BJ (cell line): ENCODE measurements at places on chromosomes 5 and 9. TPM values are rescaled to one million over a fixed set of nuclear protein-coding genes. Genes with fewer than 3 reads are reported as not detected.
A peak's percentile ranks its signal among the peaks of the same experiment; 100 is the strongest.

DNA sequence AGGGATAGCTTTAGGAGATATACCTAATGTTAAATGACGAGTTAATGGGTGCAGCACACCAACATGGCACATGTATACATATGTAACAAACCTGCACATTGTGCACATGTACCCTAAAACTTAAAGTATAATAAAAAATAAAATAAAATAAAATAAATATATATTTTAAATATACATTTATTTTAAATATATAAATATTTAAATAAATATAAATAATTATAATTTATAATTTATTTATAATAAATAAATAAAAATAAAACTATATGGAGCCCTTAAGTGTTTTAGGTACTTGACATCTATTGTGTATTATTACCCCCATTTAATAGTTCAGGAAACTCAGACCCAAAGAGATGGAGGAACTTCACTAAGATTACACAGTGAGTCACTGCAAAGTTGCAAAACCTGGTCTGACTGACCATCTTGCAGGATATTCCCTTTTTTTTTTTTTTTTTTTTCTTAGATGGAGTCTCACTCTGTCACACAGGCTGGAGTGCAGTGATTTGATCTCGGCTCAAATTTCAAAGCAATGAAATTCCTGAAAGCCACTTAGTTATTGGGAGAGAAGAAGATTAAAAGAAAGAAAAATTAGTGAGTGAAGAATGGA, 5.8 kb upstream of the C5orf52 start:
- DNase-seq, result peak; percentile 38

The AK8 gene
- 0.29 and 0.53 TPM in 2 replicates for polyA plus RNA-seq

DNA sequence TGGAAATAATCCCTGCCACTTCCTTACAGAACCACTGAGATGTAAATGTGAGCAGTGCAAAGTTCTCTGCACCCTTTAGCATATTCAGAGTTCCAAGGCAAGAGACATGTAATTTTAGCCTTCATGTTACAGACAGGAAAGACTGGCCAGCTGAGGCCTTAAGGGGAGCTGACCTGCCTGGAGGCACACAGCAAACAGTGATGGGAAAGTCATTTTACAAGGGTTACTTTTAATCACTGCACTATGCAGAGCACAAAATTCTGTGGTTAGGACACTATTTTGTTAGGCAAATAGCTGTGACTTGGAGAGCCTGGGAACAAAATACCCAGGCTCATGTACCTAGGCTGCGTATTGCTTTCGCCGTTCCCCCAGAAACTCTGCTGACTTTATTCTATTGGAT, 30.2 kb upstream of the TNIP1 start:
- no peak for DNase-seq

GRCh38 chr9:103942651-103943050, 151.5 kb upstream of the SMC2 start:
- DNase-seq, result no peak

The PAPPA gene
- polyA plus RNA-seq, result 34.7 and 39.9 TPM in 2 replicates

The PFN3 gene
- polyA plus RNA-seq, result not detected in 2 replicates

DNA sequence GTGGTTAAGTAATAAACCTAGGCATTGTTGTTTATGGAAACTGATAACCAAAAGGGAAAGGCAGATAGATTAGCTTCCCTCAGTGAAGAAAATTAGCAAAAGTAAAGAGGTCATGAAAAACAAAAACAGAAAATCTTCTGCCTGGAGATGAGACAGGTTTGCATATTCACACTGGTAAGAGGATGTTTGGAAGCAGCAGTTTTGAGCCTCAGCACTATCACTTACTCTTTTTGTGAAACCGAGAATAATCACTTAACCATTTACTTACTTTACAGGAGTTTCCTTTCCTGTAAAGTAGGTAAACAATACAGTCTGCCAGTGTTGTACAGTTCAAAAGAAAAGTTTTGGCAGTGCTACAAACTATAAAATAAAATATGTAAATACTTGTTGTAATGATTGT, 35.5 kb upstream of the EMB start:
- DNase-seq, result no peak

GRCh38 chr5:39826051-39826450, 401.3 kb upstream of the DAB2 start:
- DNase-seq, result no peak

GRCh38 chr5:40619421-40619820, 60.3 kb upstream of the PTGER4 start:
- no peak for DNase-seq

The P4HA2 gene
- 372 and 435 TPM in 2 replicates for polyA plus RNA-seq

DNA sequence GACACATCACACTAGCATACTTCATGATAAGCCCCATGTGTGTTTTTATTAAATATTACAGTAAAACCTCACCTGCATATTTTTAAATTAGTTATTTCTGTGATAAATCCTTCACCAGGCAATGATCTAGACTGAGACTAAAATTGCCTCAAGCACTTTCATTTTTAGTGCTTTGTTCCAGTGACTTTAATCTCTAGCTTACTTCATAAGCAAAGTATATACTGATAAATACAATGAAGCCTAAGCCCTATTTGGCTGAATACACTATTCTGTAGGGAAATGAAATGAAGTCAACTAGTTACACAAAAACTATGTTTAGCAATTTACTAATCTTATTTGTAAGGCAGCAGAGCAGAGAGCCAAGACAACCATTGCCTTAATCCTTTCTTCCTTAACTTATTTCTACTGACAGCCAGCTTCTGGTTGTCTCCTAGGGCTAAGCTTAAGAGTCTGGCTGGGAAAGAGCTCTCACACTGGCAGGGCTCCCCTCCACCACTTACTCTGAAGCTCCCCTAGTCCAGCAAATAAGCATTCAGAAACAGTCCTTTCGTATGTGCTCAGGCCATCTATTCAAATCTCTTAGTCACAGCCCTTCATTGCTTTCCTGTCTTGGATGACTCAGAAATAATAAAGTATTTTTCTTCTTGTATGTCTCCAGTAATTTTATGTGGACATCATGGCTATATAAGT, 31.4 kb upstream of the MTAP start:
- DNase-seq, result peak; percentile 25

DNA sequence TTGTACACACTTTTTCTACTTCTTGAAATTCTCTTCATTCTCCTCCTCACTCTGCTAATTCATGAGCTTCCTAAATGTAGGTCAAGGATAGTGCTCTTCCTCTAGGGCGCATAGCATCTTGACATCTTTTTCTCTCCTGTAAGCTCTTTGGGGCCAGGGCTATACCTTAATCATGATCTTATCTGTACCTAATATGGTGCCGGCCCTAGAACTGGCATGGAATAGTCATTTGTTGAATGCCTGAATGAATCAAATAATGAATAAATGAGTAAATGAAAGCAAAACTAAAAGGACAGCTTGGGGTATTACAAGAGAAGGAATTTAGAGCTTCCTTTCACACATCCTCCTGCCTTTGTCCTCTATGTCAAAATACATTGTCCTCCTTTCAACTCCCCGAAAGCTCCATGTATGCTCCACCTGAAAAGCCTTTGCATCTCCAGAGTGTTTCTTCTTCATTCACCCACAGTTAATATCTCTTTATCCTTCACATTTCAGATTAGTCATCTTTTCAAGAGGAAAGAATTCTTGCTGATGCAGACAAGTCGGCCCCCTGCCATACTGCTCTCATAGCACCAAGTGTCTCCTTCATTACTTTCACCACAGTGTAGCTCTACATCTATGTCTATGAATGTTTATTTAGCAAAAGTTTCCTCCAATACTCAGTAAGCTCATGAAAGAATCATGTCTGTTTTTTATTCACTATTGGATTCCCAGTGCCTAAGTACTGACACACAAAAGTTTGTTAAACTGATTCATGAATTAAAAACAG, 16.4 kb upstream of the PPP2R2B start:
- DNase-seq, result no peak

DNA sequence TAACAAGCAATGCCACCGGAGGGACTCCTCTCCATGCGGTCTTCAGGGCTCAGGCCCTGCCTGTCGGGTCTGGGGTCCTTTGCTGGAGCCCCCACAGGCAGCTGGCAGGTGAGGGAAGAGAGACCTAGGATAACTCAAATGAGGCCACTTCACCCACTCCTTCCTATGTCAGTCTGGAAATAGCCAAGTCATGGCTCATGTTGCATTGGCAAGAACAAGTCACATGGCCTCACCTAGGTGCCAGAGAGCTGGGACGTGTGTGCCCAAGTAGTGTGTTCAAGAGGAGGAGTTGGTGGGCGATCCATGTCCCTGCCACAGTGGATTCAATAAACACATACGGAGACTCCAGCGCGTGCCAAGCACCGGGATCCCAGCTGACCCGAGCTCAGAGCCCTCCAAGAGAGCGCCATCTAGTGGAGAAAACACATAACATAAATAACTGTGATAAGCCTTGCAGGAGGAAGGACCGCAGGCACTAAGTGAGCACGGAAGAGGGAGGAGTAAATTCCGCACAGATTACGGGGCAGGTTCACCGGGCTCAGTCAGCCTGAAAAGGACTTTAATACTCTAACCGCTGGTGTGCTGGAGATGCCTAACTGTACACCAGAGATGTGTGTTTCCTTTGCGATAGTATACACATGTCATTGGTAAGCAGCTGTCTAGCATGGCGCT, 580.8 kb downstream of the CCDC171 start:
- DNase-seq, result no peak

DNA sequence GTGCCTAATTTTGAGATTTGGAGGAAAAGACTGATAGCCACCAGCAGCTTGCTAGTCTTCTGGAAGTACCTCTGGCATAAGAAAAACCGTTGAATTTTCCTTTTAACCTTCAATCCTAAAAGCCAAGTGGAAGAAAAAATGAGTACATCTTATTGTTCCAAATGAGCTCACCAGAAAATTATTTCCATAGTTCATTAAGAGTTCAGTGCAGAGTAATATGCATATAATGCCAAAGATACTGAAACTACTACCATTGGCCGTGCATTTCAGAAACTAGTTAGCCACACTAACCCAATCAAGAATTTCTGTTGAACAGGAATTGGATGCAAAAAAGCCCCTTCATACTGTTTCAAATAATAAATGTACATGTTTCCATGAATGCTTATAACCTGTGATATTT, 607.9 kb downstream of the KCTD16 start:
- no peak for DNase-seq

- no peak for DNase-seq
Observed at GRCh38 chr5:36261186-36261585, 19.5 kb upstream of the NADK2 start.

The OGN gene
- polyA plus RNA-seq, result 0.02 TPM in 1 of 2 replicates, not detected in the other

DNA sequence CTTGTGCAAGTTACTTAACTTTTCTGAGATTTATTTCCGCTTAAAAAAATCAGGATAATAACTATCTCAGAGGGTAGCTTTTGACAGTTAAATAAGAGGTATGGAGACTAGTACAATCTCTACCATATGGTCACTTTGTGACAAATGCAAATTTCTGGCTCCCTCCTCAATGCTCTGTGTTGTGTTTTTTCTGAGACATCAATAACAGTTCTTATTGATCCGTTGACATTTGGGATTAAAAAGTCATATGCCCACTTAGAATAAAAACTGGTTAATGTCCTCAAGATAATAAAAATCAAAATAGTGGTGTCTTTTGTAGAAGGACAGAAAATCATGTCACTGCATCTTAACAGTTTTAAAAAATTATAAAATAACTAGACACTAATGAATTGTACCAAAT, 24.7 kb upstream of the LNPEP start:
- no peak for DNase-seq

The GAPT gene
- not detected in 2 replicates for polyA plus RNA-seq

- peak; percentile 36 for DNase-seq
Observed at GRCh38 chr9:90343991-90344390, 298.6 kb downstream of the DIRAS2 start.

GRCh38 chr5:150578781-150579461, 61.5 kb upstream of the SYNPO start:
- DNase-seq, result no peak
